ENCODE measurements at places on chromosomes 5 and 9.

DNA sequence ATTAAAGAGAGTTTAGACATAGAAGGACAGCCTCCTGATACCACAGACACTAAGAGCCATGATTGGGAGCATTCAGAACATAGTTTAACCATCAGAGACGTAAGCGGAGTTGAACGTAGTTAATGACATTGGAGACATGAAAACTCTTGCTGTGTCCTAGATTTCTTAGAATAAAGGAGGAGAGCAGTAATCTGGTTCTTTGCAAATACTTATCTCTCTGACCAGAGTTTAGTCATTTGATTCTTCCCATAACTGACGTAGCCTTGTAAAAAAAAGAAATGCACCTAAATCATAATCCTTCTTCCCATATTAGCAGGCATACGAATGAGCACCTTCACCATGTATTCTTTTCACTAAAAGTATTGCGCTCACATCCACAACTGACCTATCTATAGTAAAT, 433.3 kb upstream of the SMC2 start:
- DNase-seq = no peak

- no peak for DNase-seq
These were observed 445.0 kb upstream of the PIK3R1 start for GRCh38 chr5:67770431-67771025.

- no peak for DNase-seq
These were observed 242.1 kb downstream of the HSPA4 start for GRCh38 chr5:133293960-133294359.

- no peak for DNase-seq
These were observed 65.2 kb upstream of the DEPDC1B start for GRCh38 chr5:60765019-60765709.

Data from activated naive CD4-positive, alpha-beta T cell treated with Interleukin-2 at 50 U/mL for 16 hours (primary cell).